ENCODE measurements at places on chromosomes 13 and 19.

DNA sequence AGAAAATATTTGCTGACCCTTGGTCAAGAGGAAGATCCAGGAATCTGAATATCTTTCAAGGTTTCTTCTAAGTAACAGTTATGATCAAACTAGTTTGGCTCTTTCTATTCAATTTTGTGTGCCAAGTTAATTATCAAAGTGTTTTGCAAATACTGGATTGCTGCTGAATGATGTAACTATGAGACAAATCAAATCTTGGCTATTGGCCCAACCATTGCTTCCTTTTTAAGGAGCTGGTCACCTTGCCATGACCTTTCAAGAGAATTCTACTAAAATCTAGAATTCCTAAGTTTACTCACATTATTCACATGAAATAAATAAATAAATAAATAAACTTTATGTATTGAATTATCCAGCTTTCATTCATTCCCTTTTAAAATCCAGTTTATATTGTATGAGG lies 371.8 kb downstream of the SLITRK6 start:
- DNase-seq = no peak

DNA sequence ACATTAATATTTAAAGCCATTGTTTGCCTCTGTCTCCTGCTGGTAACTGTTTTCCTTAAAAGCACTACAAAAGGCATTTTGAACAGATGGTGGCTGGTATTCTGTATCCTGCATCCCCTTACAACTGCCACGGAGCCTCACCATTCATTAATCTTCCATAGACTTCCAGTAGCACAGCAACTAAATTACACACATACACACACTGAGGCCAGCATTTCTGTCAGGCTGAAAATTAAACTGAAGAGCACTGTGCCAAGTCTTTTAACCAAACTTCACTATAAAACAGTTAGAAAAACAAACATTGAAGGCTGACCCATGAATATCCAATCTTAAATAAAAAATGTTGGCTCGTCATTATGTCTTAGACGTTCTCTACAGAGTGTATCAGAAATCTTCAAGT lies 697.8 kb downstream of the DACH1 start:
- no peak for DNase-seq

GRCh38 chr13:24392972-24393371 lies 83.6 kb downstream of the C1QTNF9 start:
- DNase-seq = no peak

DNA sequence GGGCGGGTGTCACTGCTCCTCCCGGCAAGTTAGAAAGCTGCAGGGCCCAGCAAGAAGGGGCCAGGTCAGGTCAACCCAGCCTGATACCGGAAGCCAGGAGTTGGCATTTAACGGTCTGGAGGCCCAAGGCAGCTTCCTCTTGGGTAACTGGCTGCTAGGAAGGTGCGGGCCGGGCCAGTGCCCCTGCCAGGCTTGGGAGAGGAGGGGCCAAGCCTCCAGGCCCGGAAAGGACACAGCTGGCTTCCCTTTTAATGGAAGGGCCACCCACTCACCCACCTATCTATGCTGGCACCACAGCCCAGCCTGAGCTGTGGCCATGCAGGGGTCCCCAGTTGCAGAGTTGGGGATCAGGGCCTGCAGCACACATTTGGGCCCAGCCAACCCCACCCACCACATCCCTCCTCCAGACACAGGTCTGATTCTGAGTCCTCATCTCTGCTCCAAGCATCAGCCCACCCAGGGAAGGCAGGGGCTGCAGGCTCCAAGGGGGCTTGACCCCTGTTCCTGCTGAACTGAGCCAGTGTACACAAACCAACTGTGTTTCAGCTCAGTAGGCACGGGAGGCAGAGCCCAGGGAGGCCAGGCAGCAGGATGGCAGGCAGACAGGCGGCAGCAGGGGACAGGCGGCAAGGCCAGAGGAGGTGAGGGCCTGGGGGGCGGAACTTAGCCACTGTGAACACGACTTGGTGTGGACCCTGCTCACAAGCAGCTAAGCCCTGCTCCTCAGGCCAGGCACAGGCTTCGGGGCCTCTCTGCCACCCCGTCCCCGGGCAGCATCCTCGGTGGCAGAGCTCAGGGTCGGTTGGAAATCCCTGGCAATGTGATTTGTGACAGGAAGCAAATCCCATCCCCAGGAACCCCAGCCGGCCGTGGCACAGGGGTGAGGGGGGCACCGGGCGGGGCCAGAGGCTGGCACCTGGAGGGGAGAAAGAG lies 40.8 kb downstream of the ZSWIM4 start:
- DNase-seq = no peak

DNA sequence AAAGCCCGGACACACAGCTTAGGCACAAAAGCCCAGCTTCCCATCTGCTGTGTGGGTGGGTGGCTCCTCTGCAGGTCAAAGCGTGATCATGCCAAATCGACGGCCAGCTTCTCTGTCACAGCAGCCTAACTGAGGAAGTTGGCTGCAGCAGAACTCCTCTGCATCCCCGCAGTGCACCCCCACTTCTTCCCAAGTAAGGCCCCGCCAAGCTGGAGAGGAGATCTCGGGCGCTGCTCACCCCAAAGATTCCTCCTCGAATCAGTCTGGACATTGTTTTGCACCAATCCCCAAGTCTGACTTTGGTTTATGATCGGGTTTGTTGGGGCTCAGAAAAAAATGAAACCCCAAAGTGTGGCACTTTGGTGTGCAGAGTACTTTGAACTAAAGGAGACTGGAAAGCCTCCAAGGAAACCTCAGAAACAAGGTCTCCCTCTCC lies 19.7 kb upstream of the CPB2 start:
- DNase-seq = peak; percentile 35

GRCh38 chr19:42505066-42505465 lies 23.2 kb downstream of the CEACAM1 start:
- DNase-seq = no peak

DNA sequence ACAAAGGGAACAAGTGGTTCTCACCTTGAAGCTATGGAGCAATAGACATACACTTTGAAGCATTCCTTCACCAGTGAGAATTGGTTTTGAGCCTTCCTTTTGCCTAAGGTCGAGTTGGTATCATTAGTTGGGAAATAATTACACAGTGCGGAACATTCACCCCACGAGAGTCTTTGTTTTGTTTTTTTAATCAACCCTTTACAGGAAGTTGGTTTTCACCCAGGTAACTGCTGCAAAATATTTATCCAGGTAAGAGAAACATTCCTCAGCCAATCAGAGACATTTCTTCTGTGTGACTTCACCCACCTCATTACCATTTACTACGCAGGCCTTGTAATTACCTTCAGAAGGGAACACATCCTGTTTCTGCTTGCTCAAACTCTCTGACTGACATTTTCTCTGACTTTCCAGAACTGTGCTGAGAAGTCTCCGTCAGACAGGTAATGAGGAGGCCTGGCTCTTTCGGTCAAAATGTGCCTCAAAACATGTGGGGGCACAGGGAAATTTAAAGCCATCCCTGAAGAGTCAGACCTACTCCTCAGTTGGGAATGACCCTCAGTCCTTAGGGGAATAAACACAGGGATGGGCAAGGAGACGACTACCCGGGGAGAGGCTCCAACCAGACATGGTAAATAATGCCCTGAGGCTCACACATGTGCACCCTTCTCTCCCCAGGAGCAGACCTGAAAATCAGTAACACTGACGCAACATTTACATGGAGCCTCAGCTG lies 22.7 kb upstream of the SERP2 start:
- DNase-seq = no peak

GRCh38 chr13:99380921-99381645 lies 73.9 kb upstream of the GPR183 start:
- DNase-seq = peak; percentile 79

GRCh38 chr13:110464556-110465333 lies 96.8 kb downstream of the RAB20 start:
- DNase-seq = no peak

DNA sequence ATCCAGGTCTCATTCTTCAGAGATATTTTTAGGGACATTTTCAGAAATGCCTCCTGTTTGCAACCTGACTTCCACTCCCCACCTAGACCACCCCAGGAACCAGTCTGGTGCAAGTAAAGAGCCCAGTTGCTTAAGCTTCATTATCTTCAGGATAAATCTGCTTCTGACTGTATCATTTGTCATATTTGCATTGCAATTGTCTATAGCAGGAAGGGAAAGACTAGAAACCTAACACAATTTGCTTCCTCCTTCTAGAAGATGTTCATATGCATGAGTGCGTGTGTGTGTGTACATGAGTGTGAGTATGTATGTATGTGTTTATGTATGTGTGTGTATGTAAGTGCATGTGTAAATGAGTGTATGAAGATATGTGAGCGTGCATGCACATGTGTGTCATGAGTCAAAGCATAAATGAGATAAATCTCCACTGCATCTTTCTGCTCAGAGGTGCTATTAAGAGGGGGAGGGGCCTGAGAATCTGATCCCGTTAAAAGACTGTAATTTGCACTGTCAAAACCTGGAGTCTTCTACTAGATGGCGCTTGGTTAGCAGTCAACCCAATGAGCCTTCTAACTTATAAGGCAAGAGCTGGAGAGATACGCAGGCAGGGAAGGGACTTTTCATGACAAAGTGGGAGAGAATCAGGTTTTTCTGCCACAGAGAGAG lies 178.8 kb upstream of the KL start:
- DNase-seq = no peak

DNA sequence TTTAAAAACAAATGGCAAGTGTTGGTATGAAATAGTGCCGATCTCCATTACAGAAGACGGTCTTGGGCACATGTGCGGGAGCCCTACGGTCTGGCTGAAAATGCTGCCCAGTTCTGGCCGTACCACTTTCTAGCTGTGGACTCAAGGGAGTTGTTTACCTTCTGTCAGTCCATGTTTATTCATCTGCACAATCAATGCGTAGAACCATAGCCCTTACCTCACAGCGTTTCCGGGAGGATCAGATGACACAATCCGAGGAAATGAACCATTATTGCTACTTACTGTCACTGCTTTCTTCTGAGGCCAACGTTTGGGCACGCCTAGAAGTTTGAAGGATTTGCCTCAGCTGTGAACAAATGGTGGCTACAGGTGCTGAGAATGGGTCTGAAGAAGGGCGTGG lies 31.2 kb downstream of the GADD45B start:
- peak; percentile 52 for DNase-seq

DNA sequence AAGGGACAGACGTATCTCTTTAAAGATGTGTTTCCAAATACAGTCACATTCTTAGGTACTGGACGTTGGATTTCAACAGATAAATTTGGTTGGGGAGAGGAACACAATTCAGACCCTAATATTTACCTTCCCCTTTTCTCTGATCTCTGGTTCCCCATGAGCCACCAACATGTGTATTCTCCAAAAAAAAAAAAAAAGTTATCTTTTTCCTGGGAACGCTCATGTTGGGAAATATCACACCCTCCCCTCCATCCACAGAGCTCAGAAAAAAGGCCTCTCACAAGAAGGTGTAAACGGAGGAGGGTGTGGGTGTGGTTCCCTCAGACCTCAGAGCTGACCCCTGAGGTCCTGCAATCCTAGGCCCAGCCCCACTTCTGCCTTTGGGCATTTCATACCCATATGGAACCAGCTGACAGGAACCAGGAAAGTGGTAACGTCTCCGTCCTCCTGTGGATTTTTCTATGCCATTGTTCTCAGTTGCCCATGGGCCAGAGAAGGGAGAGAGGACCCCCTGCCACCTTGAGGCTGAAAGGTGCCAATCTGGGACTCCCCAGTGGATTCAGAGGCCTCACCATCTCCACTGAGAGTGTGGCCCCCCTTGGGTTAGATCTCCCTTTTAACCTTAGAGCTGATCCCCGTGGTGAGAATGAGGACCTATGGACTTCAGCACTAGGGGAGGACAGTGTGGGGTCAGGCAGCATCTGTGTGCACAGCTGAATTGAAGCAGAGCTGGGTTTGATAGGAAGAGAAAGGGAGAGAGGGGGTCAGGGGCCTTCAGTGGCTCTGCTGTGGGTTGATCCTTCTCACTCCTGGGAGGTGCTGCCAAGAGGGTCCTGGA lies 8.4 kb upstream of the SIGLEC12 start:
- DNase-seq = no peak

DNA sequence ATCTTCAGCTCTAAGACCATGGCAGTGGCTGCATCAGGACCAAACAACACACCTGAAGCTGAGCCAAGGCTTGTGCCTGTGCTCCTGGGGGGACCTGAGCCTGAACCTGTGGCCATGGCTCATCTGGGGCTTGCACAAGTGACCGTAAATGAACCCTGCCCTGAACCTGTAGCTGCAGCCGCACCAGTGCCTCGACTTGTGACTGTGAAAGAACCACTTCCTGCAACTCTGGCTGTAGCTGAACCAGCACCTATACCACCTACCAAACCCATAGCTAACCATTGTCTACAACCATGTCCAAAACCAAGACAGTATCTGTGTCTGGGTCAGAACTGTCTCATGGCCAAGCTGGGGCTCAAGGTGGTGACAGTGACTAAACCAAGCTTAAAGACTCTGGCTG lies 28.2 kb upstream of the SDHAF1 start:
- DNase-seq = no peak

DNA sequence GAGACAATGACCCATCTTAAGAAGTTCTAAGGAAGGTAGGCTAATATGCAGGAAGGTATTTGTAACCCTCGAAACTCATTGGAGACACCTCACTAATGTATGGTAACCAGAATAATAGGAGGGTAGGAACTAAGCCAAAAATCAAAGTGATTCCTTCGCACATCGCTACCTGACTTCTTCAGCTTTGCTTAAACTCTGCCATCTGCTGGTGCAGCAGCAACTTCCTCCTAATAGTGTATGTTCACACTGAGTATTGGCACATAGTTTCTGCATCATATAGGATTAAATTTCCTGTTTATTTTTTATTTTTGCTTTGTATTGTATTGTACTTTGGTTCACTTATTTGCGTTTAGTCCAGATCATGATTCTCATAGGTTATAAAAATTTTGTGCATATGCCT lies 676.2 kb downstream of the GPC5 start:
- DNase-seq = no peak

DNA sequence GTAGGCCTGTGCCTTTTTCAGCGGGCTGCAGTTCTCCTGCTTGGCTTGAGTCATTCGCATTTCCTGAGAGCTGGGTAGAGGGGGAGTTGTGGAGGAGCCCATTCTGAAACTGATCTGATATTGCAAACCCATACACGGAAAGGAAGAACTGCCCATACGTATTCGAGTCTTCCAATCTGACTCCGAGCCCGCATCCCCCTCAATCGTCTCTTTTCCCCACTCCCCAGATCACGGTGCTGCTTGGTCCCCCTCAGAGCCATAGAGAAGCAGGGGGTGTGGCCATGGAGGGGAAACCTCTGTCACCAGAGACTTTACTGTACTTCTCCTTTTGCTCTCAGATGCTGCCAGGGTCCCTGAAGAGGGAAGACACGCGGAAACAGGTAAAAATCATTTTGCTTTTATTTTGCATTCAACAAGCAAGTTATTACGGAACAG lies at the start of gene CD22:
CD22 (plus strand) TSS at position 337 of the 435 bp plus-strand sequence. CDS start 2,854 bp downstream, outside the sequence.
- DNase-seq = no peak

GRCh38 chr19:17866964-17867486 lies 4.7 kb upstream of the SLC5A5 start:
- DNase-seq = no peak
